Stimulated activated CD4-positive, alpha-beta T cell treated with anti-CD3 and anti-CD28 coated beads, Interleukin-1b, Interleukin-23, amount 100 ng/mL, for 24 hours (primary cell): ENCODE measurements at places on chromosomes 7 and 10.

DNA sequence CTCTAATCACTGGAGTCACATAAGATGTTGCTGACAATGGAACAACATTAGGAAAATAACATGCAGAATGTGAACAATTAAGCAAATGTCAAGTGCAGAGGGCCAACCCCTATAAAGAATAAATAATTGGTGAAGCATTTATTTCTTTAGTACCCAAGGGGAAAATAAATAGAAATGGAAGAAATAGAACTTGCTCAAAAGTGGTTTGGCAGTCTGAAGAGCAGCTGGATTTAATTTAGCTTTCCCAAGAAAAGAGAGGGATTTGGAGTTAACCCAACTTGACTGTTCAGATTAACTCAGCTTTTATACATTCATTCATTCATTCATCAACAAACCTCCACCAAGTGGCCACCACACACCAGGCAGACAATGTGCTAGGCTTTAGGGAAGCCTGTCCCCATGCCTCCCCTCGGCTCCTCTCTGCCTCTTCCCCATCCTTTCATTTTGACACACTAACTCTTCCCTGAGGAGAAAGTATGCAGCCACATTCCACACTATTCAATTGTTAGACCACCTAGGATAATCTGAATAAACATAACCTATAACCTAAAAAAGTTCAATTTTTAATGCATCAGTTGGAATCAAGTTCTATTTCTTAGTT lies 295.5 kb downstream of the AHR start:
- no peak for DNase-seq

DNA sequence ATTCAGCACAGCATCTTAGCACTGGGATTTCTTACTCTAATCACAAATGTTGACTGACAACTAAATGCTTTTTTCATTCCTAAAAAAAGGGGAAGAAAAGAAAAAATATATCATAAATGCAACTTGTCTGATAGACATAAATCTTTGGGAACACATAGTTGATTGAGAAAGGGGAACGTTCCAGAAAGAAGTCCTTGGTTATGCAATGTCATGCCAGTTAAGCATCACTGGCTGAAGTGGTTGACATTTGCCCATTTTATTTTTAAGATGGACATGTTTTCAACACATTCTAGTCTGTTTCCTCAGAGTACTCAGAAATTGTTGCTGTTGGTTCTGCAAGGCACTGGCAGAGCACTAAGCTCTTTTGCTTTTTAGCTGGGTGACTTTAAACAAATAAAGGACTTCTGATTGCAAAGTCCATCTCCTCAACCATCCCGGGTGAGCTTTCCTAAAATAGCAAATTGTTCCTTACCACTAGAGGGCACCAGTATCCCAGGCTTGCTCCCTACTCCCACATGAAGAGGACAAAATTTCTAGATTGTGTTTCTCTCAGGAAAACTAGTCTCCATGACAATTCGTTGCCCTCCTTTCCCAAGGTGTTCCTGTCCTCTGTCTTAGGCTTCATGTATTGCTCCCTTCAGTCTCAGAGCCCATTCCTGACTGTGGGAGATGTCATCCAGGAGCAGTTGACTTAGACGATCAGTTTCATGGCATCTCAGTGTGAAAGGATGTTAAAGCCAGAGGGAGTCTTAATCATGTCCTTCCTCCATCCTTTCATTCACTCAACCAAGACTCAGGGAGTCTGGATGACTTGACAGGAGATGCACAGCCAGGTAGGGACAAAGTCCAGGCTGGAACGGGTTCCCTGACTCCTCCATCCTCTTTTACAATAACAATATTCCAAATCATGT lies 23.9 kb downstream of the OPALIN start:
- no peak for DNase-seq

DNA sequence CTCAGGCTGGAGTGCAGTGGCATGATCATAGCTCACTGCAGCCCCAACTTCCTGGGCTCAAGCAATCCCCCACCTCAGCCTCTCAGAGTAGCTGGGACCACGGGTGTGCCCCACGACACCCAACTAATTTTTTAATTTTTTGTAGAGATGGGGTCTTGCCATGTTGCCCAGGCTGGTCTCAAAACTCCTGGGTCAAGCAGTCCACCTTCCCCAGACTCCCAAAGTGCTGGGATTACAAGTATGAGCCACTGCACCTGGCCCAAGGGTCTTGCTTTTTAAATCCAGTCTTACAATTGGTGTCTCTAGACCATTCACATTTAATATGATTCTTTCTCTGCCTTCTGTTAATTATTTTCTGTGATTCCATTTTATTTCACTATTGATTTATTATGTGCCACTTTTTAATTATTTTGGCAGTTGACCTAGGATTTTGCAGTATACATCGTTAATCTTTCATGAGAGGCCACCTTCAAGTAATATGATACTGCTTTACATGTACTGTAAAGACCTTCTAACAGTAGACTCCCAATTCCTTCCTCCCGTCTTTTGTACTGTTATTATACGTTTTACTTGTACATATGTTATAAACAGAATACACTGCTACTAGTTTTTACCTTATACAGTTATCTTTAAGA lies 18.7 kb downstream of the MMP21 start:
- no peak for DNase-seq

DNA sequence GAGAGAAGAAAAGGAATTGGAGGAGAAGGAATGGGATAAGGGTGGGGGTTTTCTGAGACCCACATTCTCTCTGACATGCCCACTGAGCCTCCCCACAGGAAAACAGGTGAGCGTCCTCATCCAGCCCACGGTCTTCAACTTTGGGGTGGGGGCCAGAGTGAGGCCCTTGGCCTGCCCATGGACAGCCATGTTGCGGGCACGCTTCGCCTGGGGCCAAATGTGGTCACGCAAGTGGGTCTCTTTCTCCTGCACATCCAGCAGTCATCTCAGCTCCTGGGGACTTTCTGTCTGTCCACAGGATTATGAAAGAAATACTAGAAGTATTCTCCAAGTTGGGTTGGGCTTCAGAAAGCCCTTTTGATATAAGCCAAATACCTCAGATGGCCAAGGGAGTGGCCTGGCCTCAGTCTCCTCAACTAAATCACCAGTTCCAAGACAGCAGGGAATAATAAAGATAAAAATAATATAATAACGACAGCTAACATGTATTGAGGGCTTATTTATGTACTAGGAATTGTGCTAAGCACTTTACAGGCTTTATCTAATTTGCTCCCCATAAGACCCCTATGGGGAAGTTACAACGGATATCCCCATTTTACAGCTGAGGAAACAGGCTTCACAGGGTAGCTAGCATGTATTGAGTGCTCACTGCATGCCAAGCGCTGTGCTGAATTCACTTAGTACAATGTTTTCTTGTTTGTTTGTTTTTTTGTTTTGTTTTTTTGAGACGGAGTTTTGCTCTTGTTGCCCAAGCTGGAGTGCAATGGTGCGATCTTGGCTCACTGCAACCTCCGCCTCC lies 57.2 kb upstream of the LBX1 start:
- no peak for DNase-seq

- DNase-seq: no peak
Measured at GRCh38 chr10:68052463-68052862, 22.6 kb downstream of the HERC4 start.

GRCh38 chr7:16455591-16455990 lies 9.9 kb downstream of the SOSTDC1 start:
- no peak for DNase-seq
